NCI-H226 (cell line): ENCODE measurements at places on chromosomes 7 and 10.

DNA sequence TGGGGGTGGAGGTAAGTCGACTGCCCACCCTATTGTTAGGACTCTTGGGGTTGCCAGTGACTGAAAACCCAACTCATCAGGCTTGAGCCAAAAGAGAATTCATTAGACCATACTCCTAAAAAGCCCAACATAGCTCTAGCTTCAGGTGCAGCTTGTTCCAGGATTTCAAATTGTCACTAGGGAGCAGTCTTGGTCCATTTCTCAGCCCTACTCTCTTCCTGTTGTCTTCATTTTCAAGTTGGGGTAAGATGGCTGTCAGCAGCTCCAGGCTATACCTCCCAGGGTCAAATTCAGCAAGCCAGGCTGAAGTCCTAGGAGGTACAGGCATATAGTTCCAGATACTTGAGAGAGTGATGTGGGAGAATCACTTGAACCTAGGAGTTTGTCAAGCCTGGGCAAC, 14.9 kb upstream of the COL13A1 start:
- peak; percentile 37 for DNase-seq

GRCh38 chr10:109995595-109995994, 12.2 kb upstream of the ADD3 start:
- DNase-seq, result no peak

DNA sequence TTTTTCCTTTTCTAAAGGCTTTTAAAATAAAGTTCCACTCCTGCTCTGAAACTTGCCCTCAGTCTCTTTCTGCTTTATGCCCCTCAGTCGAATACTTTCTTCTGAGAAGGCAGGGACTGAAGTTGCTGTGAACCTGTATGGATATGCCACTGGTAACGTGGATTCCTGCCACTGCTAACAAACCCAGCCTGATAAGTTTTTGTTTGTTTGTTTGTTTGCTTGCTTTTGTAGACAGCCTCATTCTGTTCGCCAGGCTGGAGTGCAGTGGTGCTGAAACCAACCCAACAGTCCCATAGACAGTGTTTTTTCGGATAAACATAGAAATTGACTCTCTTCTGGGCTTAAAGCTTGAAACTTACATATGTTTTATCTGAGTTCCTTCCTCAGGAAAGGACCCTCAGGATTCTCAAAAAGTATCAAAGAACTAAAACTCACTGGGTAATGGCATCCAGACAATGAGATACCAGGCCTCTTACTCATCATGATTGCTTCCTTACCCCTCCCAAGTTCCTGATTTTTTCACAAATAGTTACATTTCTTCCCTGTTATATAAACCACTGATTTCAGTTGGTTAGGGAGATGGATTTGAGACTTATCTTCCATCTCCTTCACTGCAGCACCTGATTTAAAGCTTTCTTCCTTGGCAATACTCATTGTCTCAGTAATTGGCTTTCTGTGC, 273.6 kb downstream of the SDHAF3 start:
- no peak for DNase-seq

DNA sequence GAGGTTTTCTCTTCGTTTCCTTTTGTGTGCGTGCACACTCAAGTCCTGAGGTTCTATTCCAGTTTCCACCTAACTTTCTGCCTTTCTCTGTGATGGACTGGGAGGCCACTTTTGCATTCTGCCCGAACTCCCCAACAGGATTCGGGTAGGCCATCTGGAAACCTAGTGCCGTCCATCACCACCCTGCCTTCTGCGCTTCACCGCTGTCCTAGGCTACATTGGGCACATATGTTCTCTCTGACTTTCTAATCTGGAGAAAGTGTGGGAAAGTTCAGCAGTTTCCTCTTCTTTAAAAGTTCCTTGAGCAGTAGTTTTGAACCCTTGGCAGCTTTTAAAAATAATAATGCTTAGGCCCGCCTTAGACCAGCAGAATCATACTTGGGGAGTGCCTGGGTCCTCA, 46.8 kb downstream of the SHH start:
- DNase-seq, result no peak

DNA sequence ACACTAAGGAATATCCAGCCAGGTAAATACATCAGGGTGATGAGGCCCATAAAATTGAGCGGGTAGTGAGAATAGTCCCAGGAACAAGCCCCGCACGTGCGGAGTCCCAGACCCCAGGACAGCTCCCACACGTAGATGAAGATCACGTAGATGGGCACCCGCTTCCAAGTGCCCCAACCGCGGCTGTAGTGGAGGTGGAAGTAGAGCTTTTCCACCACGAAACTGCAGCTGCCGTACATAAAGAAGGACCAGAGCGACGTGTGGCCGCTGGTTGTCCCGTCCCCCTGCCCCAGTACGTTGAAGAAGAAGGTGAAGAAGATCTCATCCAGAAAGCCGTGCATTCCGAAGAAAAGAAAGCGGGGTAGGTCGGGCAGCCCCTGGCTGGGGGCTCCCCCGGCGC, 948 bp downstream of the TMEM229A start:
- no peak for DNase-seq

GRCh38 chr7:37916017-37916672, 472 bp downstream of the SFRP4 start:
- DNase-seq, result no peak

DNA sequence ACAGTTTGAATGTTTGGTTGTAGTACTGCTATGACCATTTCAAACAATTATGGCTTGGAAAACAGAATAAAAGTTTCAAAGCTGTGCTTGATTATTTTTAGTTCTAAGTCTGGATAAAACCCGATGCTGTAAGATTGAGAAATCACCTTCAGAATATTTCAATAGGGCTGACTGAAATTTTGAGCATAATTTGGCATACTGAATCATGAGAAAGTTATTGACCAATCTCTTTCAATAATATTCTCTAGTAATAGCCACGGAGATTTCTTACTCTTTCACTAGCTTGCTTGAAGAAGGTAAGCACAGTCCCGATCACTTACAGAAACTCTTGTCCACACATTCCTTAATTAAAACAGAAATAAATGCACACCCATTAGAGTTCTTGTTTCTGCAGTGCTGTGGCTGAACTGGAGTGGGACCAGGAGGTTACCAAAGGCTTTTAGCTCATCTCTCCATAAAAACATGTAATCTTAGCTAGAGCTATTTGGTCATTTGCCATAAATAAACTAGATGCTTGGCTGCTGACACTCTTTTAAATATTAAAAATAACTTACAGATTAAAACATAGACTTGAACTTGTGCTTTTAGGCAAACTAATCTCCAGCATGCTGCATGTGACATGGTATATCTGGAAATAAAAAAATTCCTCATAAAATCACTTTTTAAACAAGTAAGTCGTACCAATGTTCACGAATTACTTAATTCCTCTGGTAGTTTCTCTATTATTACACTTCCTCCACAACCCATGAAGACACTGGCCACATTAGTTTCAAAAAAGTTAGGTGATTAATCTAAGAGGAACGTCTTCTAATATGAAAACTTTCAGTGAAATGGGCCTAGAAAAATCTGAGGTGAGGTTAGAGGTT, 97.8 kb downstream of the AGMO start:
- peak; percentile 31 for DNase-seq

GRCh38 chr10:10313149-10313835, 704.4 kb upstream of the CELF2 start:
- no peak for DNase-seq

GRCh38 chr7:73906874-73907273, 45.9 kb downstream of the TMEM270 start:
- no peak for DNase-seq

DNA sequence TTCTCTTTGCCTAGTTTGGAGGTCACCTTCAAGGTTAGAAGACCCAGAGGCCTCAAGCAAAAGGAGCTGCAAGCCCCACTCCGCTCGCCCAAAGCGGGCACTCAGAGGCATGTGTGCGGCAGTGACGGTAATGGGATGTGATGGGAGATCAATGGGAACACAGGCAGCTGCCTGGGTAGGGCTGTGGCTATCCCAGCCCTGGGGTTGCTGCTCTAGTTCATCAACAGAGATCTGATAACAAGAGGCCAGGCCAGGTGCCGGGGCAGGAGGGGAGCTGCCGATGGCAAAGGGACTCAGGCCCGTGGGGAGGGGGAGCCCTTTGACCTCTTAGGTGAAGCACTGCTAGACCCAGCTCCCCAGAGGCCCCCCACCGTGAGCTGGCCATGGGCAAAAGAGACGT, 52.0 kb upstream of the GNA12 start:
- no peak for DNase-seq

DNA sequence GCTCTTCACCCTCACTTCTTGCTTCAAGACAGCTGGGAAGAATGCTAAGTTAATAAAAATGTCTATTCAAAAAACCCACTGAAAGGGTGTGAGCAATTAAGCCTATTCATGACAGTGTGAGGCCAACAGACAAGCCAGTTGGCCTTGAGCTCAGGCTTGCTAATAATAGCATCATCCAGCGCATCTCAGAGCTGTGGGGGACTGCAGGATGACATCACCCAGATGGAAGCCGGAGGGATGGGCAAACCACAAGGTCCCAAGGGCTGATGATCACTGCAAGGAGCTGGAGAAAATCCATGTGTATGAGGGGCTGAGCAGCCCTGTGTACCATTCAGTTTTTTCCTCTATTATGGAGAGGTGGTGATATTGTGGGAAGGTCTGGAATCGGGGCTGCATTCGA, 770.4 kb downstream of the TNS3 start:
- peak; percentile 66 for DNase-seq

DNA sequence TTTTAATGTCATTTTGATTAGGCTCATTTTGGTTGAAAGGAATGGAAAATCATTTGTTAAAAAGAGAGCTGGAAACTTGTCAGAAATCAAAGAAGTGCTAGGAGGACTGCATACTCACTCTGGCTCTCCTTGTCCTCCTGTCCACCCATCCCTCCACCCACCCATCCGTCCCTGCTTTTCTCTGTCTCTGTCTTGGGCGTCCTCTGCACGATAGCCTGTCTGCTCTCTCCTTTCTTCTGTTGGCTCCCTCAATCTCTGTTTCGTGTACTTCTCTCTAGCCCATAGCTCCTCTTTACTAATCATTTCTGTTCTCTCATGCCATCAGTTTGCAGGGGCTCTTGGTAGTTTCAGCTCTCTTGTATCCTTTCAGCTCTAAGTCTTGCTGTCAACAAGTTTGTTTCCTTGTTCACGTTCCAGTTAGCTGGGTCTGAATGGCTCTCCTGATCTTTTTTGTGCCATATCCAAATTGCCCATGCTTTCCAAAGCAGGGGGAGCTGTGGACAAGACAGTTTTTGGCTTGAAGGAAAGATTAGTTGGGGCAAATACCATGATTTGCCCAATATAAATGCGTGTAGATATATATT, 75.6 kb downstream of the KAT6B start:
- no peak for DNase-seq

DNA sequence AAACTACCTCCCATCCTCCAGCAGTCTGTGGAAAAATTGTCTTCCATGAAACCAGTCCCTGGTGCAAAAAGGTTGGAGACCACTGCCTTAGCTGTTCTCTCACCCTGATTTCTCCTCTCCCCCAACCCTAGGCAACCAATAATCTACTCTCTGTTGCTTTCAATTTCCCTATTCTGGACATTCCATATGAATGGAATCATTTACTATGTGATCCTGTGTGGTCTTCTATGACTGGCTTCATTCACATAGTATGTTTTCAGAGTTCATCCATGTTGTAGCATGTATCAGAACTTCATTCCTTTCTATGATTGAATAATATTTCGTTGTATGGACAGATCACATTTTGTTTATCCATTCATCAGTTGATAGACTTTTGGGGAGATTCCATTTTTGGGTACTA, 38.3 kb upstream of the DLG5 start:
- no peak for DNase-seq

DNA sequence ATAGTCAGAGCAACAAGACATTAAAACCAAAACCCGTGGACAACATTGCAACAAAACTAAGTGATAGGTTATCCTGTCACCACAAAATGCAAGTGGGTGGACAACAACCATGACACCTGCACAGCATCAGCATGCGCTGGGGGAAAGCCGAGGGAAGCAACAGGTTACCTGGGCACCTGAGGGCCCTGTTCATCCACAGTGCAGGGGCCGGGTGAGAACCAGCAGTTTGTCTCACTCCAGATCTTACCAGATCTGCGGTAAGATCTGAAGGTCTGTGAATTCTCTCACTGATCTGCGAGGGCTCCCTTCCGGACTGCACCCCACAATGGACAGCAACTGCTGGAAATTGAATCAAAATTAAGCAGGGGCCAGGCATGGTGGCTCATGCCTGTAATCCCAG, 30.5 kb upstream of the GRID1 start:
- no peak for DNase-seq

GRCh38 chr10:101403161-101403560, 49.2 kb downstream of the BTRC start:
- peak; percentile 20 for DNase-seq

DNA sequence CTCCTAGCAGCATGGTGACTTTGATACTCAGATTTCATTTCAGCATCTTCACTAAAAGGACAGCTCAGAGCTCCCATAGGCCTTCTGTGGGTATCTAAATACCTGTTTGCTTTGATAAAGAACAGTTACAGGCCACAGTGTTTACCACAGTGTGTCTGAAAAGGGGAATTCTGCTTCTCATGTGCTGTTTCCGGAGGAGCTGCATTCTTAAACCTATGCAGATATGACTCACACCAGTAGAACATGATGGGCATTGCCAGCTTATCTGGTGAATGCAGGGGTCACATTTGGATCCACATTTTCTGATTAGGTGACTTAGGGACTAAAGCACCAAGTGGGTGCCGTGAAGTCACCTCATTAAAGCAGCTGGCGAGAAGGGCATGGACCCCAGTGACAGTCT, 52.6 kb downstream of the TRRAP start:
- DNase-seq, result peak; percentile 42

DNA sequence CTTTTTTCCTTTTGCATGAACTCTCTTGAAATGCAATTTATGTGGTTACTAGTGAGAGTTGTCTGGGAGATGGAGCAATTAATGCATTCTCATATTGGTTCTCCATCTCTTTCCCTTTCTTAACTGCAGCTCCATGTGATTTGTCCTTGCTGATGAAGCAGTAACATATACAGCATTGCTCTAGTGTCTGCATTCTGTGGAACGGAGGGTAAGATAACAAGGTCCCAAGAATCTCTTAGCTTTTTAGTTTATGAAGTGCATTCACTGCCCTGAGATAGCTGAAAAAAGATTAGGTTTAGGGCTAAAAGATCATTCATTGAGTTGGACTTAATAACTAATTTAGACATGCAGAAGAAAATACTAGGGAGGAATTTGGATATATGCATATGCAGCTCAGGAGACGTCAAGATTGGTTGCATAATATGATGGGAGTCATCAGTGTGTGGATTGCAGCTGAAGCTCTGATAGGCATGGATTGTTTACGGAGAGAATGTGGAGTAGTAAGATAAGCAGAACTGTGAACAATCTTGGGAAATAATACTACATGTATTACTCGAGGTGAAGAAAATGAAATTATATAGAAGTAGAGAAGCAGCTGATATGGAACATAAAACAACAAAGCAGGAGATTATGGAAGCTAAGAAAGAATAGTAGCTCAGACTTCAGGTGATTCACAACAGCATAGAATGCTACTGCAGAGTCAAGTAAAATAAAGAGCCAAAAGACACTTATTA, 404.7 kb downstream of the ARL4A start:
- peak; percentile 80 for DNase-seq
